Stimulated activated CD8-positive, alpha-beta memory T cell treated with anti-CD3 and anti-CD28 coated beads, Interleukin-7, amount 100 ng/mL, for 1 hour (primary cell): ENCODE measurements at places on chromosomes 4 and X.

- no peak for DNase-seq
These were observed 391.0 kb upstream of the PITX2 start for GRCh38 chr4:111013846-111014245.

- DNase-seq = no peak
These were observed 131.0 kb downstream of the TET2 start for GRCh38 chr4:105277702-105278101.

- DNase-seq = no peak
These were observed 53.2 kb downstream of the DDX60 start for GRCh38 chr4:168265327-168265726.

GRCh38 chrX:149275836-149276235 is 229.3 kb downstream of the IDS start:
- no peak for DNase-seq

GRCh38 chr4:9384126-9384525 is 21.2 kb downstream of the USP17L30 start:
- no peak for DNase-seq

DNA sequence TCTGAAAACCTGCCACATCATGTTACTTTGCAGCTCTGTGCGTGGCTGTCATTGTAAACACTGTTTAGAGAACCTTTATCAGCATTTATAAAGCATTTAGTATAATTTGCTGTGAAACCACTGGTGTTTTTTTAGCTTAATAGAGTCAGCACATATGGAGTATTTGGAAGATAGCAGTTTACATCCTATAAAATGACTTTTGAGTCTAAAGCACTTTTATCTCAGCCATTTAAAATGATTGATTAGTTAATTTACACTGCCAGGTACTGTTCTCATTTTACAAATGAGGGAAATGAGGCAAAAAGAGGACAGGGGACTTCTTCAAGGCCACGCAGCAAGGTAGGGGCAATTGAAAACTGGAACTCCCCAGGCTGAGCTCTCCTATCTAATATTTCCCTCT is 181.7 kb downstream of the FRMPD4 start:
- no peak for DNase-seq

GRCh38 chrX:49767236-49767635 is 61.9 kb upstream of the PAGE4 start:
- DNase-seq = no peak

DNA sequence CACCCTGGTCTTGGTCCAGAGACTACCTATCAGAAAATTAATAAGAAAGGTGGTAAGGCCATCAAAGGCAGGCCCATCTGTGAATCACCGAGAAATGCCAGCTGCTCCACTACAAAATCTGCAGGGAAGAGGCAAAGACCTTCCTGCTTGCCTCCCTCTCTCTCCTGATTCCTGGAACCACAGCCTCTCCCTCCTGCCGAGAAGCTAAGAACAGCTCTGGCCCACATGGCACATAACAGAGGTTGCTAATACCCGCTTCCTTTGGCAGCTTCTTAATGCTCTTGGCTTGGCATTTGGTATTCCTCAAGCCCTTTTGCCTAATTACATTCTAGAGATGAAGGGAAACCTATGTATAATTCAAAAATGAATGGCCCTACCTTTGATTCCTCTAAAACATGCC is 32.9 kb downstream of the RAI2 start:
- no peak for DNase-seq

DNA sequence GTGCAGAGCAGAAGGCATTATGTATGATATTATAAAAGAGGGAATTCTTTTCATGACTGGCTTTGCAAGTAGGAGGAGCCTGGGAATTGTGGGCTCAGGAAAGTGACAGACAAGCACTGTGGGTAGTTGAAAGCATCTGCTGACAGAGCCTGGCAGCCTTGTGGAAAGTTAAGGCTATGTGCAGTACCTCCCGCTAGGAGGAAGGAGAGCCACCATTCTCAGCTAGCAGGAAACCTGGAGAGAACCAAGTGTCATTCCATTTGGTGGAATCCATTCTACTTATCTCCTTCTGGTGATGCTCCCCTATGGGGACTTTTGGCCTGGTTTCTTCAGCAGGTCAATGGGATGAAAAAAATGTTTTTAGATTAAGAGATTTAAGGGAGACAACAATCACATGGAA is 81.8 kb downstream of the ASB9 start:
- DNase-seq = no peak
